SHP77 treated with DMSO at 0.1 percent for 48 hours (cell line): ENCODE measurements at places on chromosomes 3 and 15.

DNA sequence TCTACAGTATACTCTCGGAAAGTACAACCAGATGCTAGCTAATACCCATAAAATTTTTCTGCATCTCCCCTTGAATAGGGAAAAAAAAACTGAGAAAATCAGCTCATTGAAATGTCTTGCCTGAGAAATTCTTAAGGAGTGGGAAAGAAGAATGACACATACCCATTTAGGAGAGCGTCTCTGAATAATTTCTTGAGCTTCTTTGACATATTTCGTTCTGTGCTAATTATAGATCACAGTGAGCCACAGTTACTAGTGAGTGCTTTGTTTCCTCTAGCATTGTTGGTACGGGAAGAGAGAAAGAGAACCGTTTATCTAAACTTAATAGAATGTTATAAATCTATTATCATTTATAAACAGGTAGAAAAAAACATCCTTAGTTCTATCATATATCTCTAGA lies 588.4 kb downstream of the UNC13C start:
- no peak for DNase-seq

DNA sequence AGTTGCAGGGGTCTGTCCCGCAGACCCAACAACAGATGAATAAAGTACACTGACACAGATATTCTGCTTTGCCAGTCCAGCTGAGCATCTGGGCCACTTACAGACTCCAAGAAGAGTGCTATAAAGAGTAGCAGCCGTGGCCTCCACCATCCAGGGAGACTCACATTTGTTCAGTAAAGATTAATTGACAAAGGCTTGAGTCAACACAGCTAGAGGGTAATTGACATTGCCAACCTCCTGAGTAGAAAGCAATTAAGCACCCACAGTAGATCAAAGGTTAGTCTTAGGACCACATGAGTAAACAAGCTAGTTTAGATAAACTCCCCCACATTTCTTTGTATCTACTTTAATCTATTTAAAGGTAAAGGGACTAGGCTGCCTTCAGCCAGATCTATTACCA lies 16.3 kb upstream of the CRTC3 start:
- no peak for DNase-seq

DNA sequence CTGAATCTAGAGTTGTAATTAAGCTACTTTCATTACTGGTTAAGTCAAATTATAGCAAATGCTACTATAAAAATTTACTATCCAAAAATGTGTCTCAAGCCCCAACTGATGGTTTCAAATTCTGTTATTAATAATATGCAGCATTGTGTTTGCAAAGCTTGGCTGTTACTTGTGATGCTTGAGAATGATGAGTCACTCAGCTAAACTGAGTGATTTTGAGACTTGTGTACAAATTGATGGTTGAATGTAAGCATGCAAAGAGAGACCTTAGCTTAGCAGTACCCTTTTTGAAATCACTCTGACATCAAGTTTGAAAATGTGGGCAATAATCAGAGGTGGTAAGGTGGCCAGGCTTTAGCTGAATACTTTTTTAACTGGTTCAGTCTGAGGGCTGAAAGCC lies 27.6 kb downstream of the OPA1 start:
- no peak for DNase-seq

GRCh38 chr3:54165865-54166264 lies 43.5 kb downstream of the CACNA2D3 start:
- no peak for DNase-seq

DNA sequence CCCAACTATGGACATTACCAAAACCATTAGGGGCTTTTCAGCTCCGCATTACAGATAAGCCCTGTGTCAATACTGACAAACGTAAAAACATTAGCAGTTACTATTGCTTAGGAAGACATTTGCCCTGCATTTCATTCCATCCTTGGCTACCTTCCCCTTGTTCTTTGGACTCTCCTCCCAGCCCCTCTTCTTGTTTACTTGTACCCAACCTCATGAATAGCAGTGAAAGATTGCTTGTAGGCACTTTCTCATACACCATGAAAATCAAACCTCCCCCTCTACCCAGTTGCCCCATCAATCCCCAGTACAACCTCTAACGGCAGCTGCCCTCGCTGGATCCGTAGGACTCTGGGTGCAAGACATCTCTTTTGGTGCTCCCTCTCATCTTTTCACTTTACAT lies 16.9 kb upstream of the FAM107A start:
- DNase-seq: no peak

- no peak for DNase-seq
Measured at GRCh38 chr3:136385457-136385856, 135.3 kb downstream of the PCCB start.

GRCh38 chr15:29130951-29131839 lies 138.4 kb downstream of the NSMCE3 start:
- no peak for DNase-seq

DNA sequence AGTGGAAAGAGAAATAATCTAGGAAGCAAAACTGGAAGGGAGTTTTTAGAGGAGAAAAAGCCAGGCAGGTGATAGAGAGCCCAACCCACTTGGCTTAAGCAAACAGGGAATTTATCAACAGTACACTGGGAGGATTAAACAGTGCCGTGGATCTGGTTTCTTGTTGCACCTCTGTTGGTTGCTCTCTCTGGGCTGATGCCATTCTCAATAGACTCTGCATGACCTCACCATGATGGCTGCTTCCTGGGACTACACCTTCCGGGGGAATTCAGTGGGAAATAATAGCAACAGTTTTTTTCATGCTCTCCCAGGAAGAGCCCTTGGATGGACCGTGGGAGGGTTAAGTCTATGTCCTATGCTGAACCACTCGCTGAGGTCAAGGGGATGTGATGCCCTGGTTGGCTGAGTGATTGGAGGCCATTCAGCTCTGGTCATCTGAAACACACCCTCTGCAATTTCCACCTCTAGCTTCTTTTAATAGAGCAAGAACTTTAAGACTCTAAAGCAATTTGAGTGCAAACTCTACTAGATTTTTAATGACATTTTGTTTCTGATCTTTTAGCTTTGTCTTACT lies 74.2 kb downstream of the EPHB1 start:
- DNase-seq: no peak

DNA sequence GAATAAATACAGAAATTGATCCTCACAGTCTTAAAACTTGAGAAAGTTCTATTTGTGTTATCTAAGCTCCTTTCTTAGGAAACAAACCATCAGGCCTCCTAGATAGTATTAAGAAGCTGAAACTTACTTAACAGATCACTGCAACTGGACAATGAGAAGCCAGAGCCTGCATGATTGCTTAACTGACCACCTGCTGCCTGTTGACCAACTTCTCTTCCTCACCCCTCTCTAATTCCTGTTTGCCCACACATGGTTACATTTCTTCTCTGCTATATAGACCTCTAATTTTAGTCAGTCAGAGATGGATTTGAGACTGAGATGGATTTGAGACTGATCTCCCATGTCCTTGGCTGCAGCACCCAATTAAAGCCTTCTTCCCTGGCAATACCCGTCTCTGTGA lies 13.5 kb downstream of the CCPG1 start:
- DNase-seq: no peak

DNA sequence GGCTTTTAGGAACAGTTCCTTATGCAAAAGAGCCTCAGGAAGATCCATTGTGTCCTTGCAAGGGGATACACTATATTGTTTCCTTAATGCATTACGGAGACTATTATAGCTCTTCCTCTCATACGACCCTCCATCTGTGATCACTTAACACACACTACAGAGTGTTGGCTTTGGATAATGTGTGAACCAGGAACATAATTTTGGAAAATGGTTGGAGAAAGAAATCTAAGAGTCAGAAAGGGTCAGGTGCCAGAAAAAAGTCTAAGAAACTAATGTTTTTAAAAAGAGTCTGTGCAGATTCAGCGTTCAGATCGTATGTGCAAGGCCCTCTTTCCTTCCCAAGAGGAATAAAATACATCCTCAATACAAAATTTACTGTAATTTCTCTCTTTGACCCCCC lies 27.3 kb downstream of the LRRN1 start:
- DNase-seq: no peak

DNA sequence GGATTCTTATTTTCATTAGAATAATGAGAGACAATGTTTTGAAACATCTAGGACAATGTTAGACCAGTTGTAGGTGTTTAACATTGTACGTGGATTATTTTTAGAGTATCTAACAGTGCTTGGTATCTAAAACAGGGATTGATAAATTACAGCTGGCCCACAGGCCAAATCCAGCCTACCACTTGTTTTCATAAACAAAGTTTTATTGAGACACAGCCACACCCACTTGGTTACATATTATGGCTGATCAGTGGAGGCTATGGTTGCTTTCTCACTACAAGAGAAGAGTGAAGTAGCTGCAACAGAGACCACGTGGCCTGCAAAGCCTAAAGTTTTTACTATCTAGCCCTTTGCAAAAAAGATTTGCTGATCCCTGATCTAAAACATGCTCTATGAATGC lies 223.1 kb upstream of the CTNNB1 start:
- no peak for DNase-seq

DNA sequence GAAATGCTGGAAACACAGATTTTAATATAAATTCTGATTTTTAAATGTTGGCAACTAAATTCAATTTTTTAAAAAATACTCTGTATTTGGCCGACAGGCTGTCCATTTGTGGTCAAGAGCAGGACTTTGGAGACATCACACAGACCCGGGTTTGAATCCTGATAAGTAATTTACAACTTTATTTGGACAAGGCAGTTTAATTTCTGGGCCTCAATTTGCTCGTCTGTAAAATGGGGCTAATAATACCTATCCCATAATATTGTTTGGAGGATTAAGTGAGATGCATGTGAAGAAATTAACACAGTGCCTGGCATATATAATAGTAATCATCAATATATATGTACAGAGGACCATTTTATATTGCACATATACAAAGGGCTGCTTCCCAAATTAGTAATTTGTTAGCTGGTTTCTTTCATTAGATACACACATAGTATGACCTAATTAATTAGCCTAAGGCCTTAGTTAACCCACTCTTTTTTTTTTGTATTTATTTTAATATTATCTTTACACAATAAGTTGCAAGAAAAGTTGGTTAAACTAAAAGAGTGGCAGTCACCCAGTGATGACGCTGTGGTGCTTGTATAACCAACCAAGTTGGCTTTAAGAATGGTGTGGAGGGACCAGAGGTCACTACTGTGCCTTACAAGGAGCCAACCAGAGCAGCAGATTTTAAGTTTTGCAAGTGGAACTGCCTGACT lies 665 bp downstream of the PIGB start:
- no peak for DNase-seq

DNA sequence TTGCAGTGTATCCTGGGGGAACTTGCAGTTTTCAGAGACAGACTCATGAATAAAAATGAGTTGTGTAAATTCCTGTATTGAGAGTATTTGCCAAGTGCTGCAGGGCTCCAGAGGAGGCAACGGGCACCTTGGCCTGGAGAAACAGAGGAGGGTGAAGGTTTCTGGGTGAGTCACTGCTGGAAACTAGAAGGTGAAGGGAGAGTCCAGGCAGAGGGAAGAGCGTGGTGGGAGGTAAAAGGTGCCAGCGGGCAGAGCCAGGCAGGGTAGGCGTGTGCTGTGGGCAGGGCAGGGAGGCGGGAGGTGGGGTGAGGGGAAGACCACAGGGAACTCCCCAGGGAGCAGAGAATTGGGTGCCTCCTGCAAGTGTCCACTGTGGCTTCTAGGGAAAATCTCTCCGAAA lies 120.8 kb downstream of the SLCO3A1 start:
- DNase-seq: no peak

DNA sequence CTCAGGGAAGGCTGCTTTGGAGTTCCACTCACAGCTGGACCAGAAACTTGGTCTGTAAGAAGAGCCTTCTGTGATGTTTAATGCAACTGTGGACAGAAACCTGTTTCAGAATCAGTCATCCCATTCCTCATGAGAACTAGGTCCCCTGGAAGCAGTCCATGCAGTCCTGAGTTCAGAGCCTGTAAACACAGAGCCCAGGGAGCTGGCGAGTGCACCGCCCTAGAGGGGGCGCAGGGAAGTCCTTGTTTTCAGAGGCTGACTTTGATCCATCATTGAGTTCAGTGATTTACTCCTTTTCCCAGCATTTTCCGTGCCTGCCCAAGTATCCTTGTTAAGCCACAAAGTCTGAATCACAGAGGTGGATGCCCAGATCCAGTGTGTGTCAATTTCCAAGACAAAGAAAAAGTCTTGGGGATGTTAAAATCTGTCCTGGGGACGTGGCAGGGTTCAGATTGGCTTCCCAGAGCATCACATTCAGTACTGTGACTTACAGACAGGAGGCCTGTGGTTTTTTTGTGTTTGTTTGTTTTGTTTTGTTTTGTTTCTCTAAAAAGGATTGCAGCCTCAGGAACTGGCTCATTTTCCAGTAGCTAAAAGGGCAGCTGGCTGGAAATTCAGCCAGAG lies 9.8 kb upstream of the TXNRD3 start:
- DNase-seq: no peak

- DNase-seq: no peak
Measured at GRCh38 chr3:141485641-141486495, 959 bp upstream of the RASA2 start.

DNA sequence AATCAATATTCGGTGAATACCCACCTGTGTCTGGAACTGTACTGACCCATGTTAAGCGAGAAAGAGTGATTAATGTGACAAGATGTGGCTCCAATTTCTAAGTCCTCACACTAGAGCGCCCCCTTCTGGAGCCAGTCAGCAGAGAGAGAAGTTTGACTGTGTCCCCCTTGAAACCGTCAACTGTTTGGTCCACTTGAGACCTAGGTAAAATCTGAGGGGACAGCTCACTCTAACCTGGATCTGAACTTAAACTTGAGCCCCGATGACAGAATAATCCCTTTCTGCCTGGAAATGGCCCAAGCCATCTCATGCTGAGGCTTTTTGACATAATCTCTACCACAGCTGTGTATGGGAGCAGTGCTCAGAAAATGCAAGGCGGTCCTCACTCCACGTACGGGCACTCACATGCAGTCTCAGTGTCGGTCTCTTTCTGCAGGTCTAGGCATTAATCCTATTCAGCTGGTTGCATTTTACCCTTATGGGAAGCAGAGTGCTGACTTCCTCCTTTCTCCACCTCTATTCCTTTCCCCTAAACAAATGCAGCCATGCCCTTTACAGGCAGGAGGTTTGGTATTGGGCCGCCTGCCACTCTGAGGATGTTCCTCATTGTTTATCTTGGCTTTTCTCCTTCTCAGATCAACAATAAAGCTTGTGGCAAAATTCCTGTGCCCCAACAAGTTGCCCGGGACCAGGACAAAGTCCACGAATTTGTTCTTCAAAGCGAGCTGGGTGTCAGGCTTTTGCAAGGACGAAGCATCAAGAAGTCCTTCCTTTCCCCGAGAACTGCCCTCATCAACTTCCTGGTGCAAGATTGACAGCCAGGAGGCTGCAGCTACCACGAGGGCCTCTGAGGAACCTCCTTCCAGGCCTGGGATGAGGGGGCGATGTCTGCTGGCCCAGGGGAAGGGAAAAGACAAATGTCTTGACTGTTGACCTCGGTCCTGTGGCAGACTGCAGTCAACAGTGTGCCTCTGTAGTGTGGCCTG lies 47.5 kb upstream of the LIMD1 start:
- no peak for DNase-seq

- no peak for DNase-seq
Measured at GRCh38 chr3:194277786-194278130, 73.4 kb downstream of the CPN2 start.

GRCh38 chr3:74331711-74332110 lies 282.7 kb downstream of the CNTN3 start:
- DNase-seq: no peak
